ENCODE measurements at places on chromosomes 1 and 21.

- no peak for DNase-seq
Measured at GRCh38 chr1:44411861-44412260, 6.8 kb downstream of the RNF220 start.

DNA sequence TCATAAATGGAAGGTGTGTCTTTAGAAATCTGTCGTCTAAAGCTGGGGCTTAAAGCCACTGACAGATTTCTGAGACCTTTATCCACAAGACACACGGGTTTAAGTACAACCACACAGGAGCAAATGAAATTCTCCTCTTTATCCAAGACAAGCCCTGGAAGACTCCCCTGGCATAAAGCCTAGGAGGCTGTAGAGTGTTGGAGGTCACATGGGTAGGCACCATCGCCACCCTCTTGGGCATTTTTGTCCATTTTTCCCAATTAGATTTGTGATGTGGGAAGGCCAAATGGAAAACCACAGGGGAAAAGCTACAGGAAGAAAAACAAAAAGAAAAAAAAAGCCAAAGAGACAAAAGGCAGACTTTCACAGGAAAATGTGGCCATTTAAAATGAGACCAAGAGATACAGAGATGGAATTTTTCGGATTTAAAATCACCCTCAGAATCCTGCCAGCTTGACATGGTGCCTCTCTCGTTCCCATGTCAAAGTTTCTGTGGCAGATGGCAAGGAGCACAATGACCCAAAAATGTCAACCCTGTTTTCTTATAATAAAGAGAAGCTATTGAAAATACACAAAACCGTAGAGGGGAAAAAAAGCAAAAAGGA is 91.9 kb downstream of the PLD5 start:
- no peak for DNase-seq

DNA sequence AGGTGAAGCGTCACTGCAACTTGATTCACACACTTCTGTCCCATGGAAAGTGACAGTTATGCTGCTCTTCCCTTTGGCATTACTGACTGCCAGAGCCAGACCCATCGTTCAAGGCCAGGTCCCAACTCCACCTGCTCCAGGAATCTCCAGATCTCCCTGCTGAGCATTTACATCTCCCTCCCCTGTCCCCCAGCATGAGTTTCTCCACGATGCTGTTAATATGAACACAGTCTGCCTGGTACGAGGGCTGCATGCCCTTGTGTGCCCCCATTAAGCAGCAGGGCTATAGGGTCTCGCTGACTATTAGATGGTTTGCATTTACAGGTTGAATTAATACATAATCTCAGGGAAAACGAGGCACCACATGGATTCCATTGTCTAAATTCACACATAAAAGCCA is 4.3 kb downstream of the F3 start:
- no peak for DNase-seq

GRCh38 chr1:8342325-8342724 is 24.4 kb downstream of the SLC45A1 start:
- peak; percentile 70 for DNase-seq

DNA sequence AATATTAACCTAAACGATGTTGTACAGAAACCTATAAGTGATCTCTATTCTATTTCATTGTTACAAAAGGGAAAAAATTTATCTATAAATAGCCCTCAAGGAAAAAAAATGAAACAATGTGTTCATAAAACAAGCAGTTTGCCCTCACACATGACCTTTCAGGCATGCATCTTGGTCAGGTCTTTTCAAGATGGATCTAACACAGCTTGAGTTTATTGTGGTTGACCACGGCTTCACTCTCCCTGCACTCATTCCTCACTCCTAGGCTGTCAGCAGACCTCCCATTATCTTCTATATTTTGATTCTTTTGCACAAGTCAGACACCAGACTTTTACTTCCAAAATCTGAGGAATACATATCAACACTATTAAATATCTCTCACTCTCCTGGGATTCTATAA is 544.3 kb downstream of the KCNT2 start:
- DNase-seq, result peak; percentile 74

- DNase-seq, result no peak
Measured at GRCh38 chr1:40633931-40634376, 31.5 kb downstream of the RIMS3 start.

DNA sequence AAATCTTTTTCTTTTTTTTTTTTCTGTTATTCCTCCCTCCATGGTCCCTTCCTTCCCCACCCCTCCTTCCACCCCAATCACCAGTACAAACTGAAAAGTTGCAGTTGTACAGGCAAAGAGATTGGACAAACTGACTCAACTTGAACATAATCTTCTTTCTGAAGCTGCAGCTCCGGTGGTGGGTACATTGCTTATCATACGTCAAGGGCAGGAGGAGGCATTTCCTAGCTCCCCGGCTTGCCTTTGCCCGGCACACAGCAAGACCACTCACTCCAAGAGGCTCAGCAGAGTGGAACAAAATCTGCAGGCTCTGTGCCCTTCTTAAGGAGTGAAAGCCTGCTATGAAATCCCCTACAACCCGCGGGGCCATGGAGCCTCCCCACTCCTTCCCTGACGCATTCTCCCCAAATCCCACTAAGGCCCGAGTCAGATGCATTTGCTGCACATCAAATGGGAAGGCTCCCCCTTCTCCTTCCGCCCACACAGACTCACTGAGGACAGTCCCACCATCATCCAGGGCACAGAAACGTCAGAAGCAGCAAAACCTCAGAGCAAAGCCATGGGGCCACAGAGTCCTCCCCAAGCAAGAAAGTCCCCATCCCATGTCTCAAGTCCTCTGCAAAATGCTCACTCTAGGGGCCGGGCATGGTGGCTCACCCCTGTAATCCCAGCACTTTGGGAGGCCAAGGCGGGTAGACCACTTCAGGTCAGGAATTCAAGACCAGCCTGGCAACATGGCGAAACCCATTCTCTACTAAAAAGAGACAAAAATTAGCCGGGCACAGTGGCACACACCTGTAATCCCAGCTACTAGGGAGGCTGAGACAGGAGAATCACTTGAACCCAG is 45.9 kb downstream of the SYF2 start:
- no peak for DNase-seq

DNA sequence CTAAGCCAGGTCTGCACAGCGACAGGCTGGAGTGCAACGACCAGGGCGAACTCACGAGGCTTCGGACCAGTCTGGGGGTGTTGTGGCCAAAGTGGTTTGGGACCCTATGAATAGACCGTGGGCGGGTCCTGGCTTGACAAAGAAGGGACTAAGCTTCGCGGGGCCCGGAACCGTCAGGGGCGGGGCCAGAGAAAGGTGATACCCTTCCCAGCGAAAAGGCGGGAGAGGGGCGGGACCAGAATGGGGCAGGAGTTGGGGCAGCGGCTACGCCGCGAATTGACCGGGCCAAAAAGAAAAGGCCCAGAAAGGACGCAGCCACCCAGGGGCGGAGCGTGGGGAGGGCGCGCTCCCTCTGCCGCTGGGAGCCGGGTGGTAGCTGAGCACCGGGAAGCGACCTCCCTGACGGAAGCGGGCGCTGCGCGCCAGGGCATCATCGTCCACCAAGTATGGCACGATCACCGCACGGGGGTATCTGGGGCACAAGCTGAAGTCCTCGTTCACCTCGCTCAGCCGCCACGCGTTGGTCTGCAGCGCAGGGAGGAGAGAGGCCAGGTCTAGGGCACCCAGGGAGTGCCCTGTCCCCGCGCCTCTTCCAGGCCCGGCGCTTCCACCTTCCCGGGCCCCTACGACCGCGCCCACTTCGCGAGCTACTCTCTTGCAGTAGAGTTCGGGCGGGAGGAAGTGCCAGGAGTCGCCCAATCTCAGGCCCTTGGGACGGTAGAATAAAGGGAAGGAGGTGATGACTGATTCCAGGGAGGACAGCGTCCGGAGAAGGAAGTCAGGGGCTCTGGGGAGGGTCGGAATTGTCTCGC is 6.7 kb upstream of the FAM167B start:
- DNase-seq, result peak; percentile 36

GRCh38 chr1:40312238-40313205 is 4.6 kb downstream of the COL9A2 start:
- no peak for DNase-seq

- DNase-seq, result peak; percentile 23
Measured at GRCh38 chr21:37744551-37744950, 171.7 kb downstream of the KCNJ6 start.

- no peak for DNase-seq
Measured at GRCh38 chr1:46431695-46432094, 37.6 kb downstream of the FAAH start.

DNA sequence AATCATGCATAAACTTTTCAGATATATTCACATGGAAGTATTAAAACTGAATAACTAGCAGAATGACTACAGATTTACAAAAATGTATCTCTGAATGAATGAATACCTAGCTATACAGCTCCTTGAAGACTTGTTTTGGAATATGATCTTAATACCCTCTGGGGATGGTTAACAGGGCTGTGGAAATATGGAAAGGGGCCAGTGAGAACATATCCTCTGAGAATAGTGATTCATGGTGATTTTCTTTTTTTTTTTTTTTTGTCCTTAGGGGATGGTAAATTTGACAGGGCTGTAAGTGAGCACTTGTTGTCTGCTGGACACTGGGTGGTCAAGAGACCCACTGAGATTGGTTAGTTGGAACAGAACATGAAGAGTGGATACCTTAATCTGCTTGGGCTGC is 80.7 kb upstream of the HP1BP3 start:
- DNase-seq, result peak; percentile 10

- peak; percentile 28 for DNase-seq
Measured at GRCh38 chr1:71047635-71048607, at the start of gene PTGER3. Gene PTGER3 (minus strand): TSS chr1:71047816. CDS start chr1:71047577, 239 bp downstream.

- DNase-seq, result no peak
Measured at GRCh38 chr1:18409609-18410237, 71.0 kb upstream of the KLHDC7A start.

GRCh38 chr1:201013031-201013485 is 10.5 kb downstream of the KIF21B start:
- no peak for DNase-seq

- no peak for DNase-seq
Measured at GRCh38 chr1:111402083-111402482, 25.5 kb downstream of the OVGP1 start.

- no peak for DNase-seq
Measured at GRCh38 chr1:175278734-175279116, 86.1 kb upstream of the KIAA0040 start.

DNA sequence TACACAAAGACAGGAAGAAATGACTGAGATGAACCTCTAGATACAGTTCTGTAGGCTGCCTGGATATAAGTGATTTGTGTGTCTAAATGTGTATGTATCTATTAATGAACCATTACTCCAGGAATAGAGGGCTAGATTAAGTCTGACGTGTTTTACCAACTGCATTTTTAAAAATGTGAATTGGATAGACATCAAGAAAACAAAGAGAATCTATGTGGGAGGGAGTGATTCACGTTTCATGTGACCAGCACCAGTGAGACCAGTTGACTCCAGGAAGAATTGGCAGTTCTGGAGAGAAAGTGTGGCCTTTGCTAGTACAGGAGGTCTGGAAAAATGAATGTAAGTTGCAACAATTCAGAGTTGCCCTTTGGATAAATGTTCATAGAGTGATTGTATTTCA is 53.4 kb upstream of the RGS21 start:
- DNase-seq, result peak; percentile 35

GRCh38 chr1:41573194-41573593 is 88.7 kb upstream of the EDN2 start:
- DNase-seq, result no peak

DNA sequence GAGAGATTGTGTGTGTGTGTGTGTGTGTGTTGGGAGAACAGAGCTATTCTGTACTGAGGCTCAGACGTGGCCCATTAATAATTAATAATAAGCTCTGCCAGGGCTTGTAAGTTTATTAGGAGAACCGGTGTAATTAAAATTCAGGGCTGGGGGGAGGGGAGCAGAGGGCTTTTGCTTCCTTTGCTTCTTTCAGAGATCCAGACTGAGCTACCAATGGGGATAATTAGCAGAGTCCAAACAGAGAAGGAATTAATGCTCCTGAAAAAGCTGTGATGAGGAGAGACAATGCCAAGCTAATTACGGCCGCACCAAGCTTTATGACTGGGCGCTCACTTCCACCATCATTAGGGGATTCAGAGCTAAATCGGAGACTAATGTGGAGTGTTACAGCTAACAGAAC is 4.5 kb downstream of the SYT6 start:
- no peak for DNase-seq

GRCh38 chr21:44461464-44462001 is 6.2 kb downstream of the LRRC3 start:
- no peak for DNase-seq

- peak; percentile 71 for DNase-seq
Measured at GRCh38 chr1:230986976-230987375, 8.1 kb downstream of the ARV1 start.

- peak; percentile 8 for DNase-seq
Measured at GRCh38 chr21:44455524-44456213, 359 bp downstream of the LRRC3 start.

Data from fibroblast of skin of abdomen (primary cell).